Hematopoietic multipotent progenitor cell treated with erythropoietin and hydrocortisone succinate and interleukin-3 and kit ligand, for 8 days (in vitro differentiated cells): ENCODE measurements at places on chromosomes 2 and 18.

DNA sequence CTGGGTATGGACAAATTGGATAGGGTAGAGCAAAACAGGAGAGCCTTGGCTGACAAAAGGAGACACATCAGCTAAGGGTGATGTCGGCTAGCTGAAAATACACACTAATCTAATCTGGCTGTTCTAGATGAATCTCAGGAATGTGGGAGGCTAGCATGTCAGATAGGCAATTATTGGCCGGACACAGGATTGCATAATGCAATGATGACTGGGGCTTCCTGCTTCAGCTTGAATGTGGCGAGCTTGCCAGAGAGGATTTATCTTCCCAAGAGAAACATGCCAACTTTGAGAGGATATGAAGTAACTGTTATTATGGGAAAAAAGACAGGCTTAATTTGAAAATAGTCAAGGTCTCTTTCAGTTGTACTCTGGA is 102.4 kb downstream of the TRIB2 start:
- no peak for DNase-seq

DNA sequence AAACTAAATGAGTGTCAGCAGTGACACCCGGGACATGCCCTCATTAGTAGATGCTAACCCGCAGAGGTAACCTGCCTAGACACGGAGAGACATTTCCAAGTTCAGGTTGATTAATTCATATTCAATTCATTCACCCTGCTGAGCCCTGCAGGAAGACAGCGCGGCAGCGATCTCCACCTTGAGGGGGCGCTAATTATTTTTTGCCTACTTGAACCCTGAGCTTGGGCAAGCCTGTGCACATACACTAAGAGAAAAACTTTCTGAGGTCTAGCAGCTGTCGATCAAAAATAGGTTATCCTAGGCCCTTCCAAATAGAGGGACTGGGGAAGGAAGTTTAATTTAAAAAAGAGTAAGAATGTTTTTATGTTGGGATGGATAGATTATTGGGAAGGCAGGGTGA is 1.3 kb upstream of the LYPD6 start:
- no peak for DNase-seq

DNA sequence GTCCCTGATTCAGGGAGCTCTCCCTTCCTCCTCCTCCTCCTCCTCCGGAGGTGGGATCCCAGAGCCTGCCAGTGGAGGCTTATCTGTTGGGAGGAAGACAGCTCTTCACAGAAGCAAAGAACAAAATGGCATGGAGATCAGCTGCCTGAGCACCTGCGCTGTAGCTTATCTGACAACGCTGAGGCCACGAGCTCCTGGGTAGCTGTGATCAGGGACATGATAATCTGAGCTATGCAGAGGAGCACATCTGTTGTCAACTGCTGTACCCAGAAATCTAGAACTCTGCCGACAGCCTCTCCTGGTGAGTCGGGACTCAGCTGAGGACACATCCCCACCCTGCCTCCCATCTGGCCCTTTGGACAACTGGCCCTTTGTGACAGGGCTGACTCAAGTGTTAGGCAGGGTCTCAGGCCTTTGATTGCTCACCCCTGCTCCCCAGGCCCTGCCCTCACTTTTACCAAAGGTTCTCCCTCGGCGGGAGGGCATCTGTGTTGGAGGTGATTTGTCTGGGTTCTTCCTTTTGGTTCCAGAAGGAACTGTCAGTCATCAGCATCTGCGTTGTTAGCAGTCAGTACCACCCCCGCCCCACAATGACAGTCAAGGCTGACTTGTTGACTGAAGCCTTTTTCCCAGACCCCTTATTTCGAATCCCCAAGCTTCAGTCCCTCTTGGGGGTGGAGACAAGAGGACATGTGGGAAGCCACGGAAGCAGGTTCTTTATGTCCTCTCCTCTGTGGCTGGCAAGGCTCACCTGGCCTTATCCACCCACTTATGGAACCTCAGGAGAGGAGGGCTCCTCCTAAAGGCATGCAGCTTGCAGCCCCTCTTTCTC is 5.9 kb upstream of the CNNM3 start:
- peak; percentile 59 for DNase-seq

- peak; percentile 6 for DNase-seq
Measured at GRCh38 chr2:231321556-231322334, 73.8 kb upstream of the B3GNT7 start.

GRCh38 chr2:85277416-85278158 is 50.2 kb downstream of the TGOLN2 start:
- DNase-seq: no peak

- no peak for DNase-seq
Measured at GRCh38 chr18:12924616-12925015, 23.2 kb upstream of the SEH1L start.

DNA sequence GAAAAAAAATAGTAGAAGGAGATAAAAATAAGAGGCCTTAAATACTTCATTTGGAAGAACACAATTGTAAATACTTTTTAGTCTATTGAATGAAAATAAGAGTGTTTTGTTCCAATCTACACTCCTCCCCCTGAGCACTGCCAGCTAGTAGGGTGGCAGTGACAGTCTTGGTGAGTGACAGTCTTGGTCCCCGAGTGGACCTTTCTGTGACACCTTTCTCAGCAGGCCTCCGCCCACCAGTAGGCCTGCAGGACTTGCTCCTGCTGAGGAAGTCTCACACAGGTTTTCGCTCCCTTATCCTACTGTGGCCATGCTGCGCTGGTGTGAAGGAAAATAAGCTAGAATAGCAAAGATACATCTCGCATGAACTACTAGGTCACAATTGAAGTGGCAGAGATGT is 666.8 kb downstream of the NR4A2 start:
- DNase-seq: no peak

GRCh38 chr2:218002143-218002844 is 501 bp downstream of the TNS1 start:
- DNase-seq: no peak

GRCh38 chr18:48693625-48694262 is 154.9 kb downstream of the CTIF start:
- DNase-seq: no peak

DNA sequence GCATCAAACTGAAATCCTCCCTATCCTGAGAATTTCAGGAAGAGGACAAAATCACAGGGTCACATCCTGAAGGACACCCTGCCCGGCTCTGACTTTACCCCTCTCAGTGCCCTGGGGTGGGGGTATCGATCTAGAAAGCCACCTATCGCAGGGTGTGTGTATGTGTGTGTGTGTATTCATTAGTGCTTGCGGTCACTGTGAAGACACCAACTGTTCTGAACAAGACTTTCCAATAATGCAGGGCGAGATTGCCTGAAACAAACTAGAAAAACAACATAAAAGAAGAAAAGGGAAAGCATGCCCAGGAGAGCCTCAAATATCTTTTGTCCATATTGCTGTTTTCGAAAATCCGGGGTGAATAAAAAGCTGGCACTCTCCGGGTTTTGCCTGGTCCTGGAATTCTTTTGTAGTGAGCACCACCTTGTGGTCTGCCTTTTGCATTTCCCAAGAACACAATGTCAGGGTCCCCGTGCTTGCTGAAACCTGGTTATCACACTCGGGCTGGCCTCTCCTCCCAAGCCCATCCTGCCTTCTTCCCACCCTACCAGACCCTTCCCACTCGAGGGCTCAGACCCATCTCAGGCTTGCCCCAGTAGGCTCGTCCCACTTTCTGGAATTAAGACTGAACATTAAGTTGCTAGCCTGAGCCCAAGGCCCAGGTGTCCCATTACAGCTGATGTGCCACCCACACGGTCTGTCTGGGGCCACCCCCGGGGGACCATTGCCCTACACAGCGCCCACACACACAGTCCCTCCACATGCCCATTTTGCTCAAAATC is 25.0 kb upstream of the COPS8 start:
- peak; percentile 41 for DNase-seq

GRCh38 chr2:42107249-42108042 is 59.6 kb downstream of the PKDCC start:
- DNase-seq: no peak

DNA sequence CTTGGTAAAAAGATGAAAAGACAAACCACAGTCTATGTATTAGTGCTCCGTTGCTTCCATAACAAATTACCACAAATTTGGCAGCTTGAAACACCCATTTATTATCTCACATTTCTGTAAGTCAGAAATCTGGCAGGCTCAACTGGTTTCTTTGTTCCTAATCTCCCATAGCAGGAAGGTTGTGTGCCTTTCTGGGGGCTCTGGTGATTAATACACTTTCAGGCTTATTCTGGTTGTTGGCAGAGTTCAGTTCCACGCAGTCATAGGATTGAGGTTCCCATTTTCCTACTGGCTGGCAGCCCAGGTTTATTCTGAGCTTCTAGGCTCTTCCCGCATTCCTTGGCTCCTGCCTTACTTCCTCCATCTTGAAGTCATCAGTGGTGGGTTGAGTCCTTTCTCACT is 189.3 kb downstream of the ANAPC1 start:
- peak; percentile 76 for DNase-seq

- DNase-seq: no peak
Measured at GRCh38 chr2:199144546-199144945, 313.2 kb downstream of the SATB2 start.

- DNase-seq: no peak
Measured at GRCh38 chr2:120982598-120982997, 246.9 kb downstream of the GLI2 start.

DNA sequence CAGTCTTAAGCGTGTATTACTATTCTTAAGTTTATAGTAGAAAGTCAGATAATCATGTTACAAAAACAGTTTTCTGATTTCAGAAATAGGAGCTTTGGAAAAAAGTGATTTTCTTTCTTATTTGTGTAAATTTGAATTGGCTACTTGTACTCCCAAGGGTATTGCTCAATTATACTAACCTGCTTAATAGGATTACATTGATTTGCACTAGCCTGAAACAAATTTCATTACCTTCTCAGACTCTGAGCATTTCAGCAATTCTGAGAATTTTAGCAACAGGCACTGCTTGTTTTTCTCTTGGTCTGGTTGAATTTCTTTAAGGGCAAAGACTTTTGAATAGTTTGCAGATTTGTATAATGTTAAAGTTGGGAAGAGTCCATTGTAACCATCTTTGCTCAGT is 87.2 kb upstream of the NXPH2 start:
- DNase-seq: no peak

- DNase-seq: no peak
Measured at GRCh38 chr18:61556316-61556715, 223.1 kb downstream of the CDH20 start.

DNA sequence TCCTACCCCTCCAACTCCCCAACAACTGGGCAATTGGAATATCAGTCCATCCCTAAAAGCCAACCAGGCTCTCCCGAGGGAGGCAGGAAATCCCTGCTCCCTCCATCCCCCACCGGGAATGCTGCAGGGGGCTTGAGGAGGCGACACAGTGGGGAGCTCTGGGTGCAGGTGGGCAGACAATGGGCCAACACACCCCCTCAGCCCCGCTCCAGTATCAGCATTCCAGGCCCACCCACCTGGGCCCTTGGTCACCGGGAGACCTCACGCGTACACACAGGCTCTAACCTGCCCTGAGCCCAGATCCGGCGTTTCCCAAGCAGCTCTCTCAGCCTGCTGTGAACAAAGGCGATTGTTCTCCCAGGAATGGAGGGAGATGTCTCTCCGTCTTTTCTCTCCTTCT is 37.6 kb upstream of the FZD7 start:
- no peak for DNase-seq

GRCh38 chr2:64652231-64653108 is 1.2 kb downstream of the SERTAD2 start:
- DNase-seq: peak; percentile 56

GRCh38 chr18:68354176-68354575 is 360.7 kb downstream of the TMX3 start:
- no peak for DNase-seq

- DNase-seq: no peak
Measured at GRCh38 chr18:78701771-78702396, 277.7 kb upstream of the SALL3 start.

GRCh38 chr2:97675430-97676113 is 6.1 kb downstream of the C2orf92 start:
- DNase-seq: no peak

GRCh38 chr2:31275976-31276375 is 42.0 kb downstream of the EHD3 start:
- no peak for DNase-seq

DNA sequence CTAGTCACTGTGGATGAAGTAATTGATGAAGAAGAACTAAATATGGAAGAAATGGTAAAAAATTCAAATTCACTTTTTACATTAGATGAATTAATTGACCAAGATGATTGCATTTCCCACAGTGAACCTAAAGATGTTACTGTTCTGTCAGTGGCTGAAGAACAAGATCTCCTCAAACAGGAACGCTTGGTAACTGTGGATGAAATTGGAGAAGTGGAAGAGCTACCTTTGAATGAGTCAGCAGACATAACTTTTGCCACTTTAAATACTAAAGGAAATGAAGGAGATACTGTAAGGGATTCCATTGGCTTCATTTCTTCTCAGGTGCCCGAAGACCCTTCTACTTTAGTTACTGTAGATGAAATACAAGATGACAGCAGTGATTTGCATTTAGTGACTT is 26.6 kb upstream of the DYSF start:
- no peak for DNase-seq

- peak; percentile 5 for DNase-seq
Measured at GRCh38 chr2:101501443-101501842, 26.5 kb upstream of the RFX8 start.

DNA sequence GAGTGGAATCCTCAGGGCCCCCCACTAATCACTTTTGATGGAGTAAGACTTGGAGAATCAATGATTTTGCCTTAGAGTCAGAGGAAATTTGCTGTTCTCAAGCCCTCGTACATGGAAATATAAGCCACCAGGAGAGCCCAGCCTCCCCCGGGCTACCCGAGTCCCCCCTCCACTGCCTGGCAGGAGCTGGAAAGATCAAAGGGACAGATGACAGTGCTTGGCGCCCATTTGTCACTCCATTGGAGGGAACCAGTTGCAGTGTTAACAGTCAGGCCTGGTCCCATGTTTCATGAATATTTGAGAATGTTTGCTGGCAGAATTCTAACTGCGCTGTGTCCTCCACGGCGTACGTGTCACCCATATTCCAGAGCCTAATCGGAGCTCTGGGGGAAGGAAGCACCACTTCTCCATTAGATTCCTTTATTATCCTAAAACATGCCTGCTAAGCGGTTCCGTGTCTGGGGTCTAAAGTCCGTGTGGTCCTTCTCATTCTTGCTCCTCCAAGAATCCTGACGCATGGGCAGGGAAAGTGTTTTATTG is 202.4 kb downstream of the KLHL29 start:
- DNase-seq: no peak

DNA sequence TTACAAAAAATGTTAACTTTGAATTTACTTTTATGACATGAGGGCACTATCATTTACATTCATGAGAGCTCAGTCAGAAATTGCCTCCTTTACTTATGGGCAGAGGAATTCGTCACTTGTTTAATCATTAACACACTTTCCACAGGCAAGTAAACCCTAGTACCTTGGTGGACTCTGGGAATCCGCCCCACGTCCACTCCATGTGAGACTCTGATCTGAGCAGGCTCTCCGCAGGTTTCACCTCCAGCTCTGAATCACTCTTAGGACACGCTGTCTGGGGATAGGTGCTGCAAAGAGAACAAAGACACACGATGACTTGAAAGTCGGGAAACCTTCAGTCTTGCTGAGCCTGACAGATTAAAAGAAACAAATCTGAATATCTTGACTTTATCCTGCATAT is 73.6 kb downstream of the LPIN2 start:
- DNase-seq: no peak

DNA sequence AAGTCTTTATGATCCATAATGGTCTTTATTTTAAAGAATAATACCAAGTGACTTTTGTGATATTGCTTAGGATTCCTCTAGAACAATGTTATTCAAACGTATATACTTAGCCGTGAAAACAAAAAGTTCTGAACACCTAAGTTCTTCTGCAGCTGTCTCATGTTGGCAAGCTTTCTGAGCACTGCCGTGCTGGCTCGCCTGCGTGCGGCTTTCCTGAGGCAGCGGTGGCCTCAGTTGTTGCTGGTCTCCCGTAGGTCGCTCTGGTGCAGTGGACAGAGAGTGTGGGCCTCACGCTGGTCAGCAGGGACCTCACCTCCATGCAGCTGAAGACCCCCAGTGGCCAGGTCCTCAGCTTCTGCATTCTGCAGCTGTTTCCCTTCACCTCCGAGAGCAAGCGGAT is 66.8 kb upstream of the NFATC1 start:
- no peak for DNase-seq
